ENCODE measurements at places on chromosomes 1 and 21.

DNA sequence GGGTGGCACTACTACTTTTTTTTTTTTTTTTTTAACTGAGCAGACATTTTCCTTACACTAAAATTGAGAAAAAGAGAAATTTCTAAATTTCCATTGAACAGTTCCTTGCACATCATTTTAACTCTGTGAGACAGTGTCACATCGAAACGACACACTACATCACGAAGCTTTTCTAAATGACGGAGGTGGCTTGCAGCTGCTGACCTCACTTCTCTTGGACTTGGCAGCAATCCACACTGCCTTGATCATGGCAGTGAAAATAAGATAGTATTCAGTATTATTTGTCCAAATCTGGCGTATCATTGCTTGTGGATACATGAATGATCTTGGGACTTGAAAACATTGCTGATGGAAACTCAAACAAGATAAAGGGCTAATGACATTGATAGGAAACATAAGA is 80.3 kb upstream of the CYYR1 start:
- no peak for DNase-seq

DNA sequence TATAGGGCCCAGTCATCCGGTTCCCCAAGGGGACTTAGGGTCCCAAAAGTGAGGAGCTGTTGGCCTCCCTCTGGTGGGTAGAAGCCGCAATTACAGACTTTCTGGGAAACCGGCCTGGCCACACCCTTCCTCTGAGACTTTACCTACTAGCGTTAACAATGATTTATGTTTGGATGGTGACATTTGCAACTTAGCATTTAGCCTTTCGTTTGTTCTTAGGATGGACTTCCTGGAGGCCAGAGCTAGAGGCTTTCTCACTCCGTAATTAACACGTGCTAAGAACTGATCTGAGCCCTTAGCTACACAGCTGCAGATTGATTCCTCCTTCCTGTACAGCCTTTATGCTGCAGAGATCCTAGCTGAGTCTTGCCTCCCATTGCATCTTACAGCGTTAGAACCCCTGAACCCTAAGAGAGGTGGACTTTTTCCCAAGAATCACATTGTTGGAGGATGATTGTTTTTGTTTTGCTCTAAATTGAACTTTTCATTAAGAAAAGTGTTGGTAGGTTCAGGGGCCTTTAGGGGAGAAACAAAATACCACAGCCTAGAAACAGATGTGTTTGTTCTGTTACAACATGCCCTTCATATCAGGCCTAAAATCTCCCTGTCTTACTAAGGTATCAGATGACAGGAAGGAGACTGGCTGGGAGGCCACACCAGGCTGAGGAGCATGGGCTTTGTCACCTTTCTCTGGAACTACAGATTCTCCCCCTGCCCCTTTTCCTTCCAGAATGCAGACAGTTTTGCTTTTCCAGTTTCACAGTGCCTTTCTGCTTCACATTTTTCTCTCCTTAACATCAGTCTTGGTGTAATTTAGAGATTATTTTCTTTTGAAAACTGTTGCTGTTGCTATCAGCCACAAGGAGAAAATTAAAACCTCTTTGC is 1.9 kb downstream of the S100A11 start:
- DNase-seq: peak; percentile 60

DNA sequence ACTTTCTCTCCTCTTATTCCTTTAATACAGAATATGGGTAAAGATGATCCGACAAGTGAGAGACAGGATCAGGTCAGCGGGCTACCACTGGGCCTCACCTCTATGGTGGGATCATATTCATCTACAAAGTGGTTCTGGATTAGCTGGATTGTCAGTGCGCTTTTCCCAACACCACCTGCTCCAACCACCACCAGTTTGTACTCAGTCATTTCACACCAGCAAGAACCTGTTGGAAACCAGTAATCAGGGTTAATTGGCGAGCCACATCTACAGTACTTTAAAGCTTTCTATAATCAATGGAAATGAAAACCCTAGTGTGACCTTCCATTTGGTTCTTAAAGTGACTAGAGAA is 643 bp downstream of the NRAS start:
- DNase-seq: no peak

- DNase-seq: no peak
Measured at GRCh38 chr1:214187933-214188332, 93.0 kb upstream of the SMYD2 start.

- no peak for DNase-seq
Measured at GRCh38 chr1:18836654-18837053, 22.8 kb downstream of the TAS1R2 start.

- peak; percentile 67 for DNase-seq
Measured at GRCh38 chr1:184691719-184692324, 62.8 kb downstream of the EDEM3 start.

Measured in endothelial cell of umbilical vein (primary cell).